ENCODE measurements at places on chromosomes 11 and 22.

- peak; percentile 60 for DNase-seq
Observed at GRCh38 chr11:114257621-114258558, 38.3 kb upstream of the NNMT start.

DNA sequence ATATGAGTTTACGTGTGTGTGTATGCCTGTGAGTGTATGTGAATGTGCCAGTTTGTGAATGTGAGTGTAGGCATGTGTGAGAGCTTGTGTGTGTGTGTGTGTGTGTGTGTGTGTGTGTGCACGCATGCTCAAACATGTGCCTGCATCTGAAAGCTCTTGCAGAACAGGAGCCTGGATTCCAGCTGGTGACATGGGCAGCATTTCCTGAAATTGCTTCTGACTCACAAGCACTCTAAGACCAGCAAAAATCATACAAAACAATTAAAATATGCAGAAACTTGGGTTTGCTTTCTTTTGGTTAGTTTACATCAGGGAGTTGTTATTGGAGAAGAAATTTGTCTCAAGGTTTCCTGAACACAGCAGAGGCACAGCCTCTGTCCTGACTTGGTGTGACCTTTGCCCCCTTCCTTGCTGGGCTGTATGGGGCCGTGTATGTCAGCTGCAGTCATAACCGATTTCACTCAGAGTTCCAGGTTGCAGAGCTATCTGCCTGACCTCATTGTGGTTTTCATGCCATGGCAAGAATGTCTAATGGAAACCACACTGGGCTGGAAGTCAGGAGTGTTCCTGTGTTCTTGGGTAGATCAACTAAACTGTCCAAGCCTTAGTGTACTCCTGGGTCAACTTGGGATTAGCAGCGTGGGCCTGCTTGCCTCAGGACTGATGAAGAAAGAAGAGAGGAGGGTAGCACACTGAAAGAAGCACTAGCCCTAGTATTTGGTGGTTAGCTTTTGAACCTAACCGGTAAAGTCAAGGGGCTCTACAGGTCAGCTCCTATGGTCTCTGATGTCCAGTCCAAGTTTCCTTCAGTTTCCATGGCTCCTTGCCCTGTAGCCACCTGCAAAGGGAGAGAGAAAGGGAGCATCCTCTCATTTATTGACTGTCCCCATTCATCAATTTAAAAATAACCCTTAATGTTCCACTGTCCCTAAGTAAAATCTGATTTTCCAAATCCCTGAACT lies 143.7 kb downstream of the SNX19 start:
- DNase-seq = peak; percentile 49

DNA sequence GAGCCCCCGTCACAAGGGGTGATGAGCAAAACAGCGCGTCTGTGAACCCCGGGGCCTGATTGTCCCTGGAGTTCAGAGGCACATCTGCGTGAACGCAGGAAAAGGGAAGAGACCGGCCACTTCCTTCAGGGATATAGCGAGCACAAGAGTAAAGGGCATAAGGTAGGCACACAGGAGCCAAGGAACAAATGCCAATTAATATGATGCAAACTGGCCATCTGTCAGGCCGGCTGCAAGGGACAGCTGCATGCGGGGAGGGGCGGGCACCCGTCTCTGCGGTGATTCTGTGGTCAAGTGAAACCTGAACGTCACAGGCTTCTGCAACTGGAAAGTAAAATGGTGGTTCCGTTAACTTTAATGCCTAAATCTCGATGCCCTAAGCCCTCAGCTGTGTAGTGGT lies 64.7 kb downstream of the TRIM29 start:
- DNase-seq = peak; percentile 76

DNA sequence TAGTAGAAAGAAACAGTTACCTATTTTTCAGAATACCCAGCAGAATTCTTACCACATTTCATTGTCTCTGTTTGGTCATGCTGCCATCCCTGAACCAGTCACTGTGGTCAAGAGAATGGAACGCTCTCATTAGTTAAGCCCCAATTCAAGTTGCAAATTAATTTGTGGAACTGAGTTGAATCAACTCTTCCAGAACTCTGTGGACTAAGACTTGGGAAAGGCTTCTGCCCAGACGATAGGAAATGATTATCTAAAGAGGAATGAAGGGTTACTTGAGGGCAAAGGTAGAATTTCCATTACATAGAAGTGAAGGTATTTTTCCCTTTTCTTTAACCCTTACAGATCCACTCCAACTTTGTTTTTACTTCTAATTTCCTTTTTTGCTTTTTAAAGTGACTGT lies 286.4 kb downstream of the DYNC2H1 start:
- no peak for DNase-seq

- DNase-seq = no peak
Observed at GRCh38 chr11:1382429-1382828, 7.3 kb upstream of the BRSK2 start.

DNA sequence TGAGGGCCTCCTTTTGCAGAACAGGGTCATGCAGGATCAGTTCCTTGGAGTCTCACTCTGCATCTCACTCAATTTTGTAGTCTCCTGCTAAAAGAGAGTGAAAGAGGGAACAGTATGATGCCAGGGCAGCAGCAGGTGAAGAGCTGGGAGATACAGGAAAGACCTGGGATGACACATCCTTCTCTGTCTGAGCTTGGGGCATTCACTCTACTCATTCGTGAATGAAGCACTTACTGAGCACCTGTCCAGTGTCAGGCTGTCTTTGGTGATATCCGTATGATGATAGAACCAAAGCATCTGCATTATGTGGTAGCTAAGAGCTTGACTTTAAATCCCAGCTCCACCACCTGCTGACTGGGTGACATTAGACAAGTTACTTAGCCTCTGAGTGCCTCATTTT lies 14.4 kb downstream of the SREBF2 start:
- DNase-seq = no peak

- peak; percentile 59 for DNase-seq
Observed at GRCh38 chr11:57294225-57295131, 30.3 kb downstream of the TNKS1BP1 start.

- DNase-seq = no peak
Observed at GRCh38 chr22:50186761-50187523, 1.2 kb downstream of the TRABD start.

DNA sequence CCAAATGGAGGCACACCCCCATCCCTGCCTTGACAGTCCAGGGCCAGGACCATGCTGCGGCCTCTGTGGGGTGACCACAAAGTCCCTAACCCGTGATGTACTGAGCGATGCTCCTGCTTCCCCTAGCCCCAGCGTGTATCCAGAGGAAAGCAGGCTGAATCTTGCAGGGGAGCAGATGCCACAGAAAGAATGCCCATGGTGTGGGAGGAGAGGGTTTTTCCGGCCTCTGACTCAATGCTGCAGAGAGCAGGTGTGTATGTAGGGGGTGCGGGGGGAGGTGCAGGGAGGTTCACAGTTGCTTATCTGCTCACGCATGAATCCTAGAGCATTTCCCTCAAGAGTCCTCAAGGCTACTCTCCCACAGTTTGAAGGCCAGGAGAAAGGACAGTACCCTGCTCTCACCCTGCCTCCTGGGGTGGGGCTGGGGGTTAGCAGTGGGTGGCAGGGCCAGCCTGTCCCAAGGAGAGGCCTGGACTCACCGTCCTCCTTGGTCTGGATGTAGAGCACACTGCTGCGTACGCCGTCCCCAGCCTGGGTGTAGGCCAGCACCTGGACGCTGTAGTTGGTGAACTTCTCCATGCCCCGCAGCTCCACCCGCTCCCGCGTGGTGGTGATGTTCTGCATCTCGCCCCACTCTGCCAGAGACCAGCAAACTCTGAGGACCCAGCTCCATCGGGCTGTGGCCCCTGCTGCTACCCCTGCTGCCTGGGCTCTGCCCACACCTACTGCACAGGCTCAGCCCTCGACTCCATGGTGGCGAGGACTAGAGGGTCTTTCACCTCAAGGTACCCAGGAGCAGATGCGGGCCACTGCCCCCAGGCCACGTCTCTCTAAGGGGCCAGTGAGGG lies 130.8 kb downstream of the CEP164 start:
- no peak for DNase-seq

DNA sequence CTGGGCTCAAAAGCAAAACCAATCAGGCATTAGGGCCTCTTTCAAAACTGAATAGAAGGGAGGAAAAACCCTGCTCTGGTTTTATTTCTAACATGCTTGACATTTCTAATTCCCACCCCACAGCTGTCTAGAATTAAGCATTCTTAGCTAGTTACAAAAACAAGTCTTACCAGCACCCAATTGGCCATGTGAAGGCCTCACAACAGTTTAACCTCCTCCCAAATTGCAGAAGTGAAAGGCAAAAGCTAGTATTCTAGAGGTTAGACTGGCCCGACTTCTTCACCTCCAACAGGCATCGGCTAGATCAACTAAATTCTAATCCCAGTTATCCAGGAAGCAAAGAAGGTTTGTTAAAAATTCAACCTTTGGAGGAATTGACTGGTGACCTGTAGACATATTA lies 6.5 kb downstream of the SF1 start:
- DNase-seq = no peak

- DNase-seq = no peak
Observed at GRCh38 chr11:67286621-67287333, 2.3 kb upstream of the ANKRD13D start.

DNA sequence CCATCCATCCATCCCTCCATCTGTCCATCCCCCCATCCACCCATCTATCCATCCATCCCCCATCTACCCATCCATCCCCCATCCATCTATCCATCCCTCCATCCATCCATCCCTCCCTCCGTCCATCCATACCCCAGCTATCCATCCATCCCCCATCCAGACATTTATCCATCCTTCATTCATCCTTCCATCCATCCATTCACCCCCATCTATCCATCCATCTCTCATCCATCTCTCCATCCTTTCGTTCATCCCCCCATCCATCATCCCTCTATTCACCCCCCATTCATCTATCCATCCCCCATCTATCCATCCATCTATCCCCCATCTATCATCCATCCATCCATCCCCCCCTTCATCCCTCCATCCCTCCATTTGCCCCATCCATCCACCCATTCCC lies 97.5 kb downstream of the MPPED1 start:
- no peak for DNase-seq

DNA sequence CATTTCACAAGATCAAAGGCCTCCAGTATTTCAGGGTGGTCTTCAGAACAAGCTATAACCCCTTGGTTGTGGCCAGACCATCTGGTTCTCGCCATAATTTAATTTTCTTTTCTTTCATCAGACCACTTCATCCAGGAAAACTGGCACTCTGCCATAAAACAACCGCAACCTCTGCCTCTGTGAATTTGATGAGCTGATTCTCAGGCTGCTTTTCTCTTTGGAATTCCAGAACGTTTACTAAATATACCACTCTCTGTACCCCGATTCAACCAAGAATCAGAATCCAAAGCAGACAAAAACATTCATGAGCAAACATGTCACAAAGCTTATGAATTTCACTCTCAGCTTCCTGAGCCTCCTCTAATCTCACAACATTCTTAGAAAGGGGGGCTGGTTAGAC lies 331.8 kb upstream of the SYN3 start:
- DNase-seq = no peak

GRCh38 chr11:100004541-100004940 lies 682.5 kb upstream of the ARHGAP42 start:
- peak; percentile 26 for DNase-seq

DNA sequence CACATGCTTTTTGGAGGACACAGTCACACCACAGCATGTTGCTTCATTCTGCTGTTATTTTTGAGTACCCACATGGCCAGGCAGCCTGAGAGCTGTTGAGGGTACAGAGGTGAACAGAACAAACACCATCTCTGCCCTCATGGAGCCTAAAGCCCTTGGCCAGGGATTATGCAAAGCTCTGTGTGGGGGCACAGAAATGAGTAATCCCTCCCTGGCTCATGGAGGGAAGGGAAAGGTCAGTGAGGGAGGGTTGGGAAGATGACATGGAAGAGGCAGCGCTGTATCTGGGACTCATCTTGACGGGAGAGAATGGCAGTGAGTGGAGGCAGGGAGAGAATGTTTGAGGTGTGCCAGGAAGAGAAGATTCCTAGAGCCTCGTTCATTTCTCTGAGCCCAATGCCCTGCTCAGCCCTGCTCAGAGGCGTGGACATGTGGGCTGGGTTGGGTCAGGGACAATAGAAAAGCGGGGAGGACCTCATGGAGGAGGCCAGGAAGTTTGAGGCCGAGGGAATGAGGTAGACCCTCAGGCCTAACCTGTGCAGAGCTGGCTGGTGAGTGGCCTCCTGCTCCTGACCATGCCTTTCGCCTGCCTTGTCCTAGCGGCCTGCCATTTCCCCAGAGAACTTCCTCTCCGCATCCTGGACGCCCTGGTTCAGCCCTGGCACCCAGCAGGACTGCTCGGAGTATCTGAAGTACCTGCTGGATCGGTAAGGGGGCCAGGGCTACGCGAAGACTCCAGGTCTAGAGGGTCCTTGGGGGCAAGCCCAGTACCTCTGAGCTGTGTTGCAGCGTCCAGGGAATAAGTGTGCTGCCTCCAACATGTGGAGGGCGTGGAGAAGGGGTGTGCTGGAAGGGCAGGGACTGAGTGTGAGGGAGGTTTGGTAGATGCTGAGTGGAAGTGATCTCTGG lies 19.8 kb downstream of the USP35 start:
- no peak for DNase-seq

- no peak for DNase-seq
Observed at GRCh38 chr11:65958774-65959420, 2.6 kb upstream of the SART1 start.

DNA sequence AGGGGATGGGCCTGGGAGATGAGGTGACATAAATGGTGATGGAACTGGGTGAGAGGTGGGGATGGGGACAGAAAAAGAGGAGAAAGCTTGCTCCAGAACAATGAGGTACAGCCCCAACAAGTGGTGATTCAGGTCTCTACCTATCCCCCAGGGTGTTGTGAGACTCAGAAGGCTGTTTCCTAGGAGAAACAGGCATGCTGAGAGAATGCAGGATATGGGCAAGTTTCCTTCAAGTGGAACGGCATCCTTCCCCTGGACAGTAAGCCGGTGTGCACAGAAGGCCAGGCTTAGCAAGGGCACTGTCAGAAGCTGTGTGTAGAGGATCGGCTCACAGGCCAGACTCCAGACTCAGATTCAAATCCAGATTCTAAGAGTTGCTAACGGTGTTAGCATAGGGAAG lies 34.1 kb upstream of the CRTAM start:
- no peak for DNase-seq

- DNase-seq = peak; percentile 15
Observed at GRCh38 chr11:87260811-87261210, 223.1 kb downstream of the TMEM135 start.

DNA sequence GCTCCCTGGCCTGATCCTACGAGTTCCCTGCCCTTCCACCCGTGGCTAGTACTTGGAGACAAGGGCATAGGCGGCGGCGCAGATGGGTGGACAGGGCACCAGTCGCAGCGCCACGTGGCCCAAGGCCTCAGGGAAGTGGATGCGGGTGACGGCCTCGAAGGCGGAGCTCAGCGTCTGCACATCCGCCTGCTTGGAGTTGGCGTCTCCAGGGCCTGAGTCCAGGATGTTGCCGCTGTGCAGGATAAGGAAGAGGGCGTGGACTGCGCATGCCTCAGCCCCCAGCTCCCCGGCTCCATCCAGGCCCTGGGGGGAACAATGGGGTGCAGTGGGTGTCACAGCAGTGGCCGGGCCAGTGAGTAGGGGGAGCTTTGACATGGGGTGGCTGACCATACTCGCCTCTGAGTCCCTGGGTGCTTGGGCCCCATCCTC lies 6.6 kb downstream of the PITPNM1 start:
- DNase-seq = no peak

DNA sequence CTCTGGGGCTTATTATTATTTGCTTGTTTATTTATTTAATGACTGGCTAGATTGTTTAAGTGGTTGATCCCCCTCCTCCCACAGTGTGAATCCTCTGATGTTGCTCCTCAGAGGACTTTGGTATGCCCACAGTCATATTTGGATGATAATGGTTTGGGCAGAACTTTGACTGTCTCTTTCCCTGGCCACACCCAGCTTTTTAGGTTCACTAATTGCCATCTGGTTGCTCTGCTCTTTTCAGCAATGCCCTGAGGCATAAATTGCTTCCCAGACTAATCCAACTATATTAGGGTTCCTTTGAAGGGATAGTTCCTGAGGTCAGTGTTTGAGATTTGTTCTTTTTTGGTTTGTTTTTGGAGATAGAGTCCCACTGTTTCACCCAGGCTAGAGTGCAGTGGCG lies 99.3 kb upstream of the RRM1 start:
- DNase-seq = no peak

All from muscle of leg (tissue), 16 donors.